ENCODE measurements at places on chromosomes 1 and 21.
A peak's percentile ranks its signal among the peaks of the same experiment; 100 is the strongest.

GRCh38 chr21:14356746-14357145, 26.2 kb downstream of the HSPA13 start:
- DNase-seq = no peak

GRCh38 chr1:48216941-48217340, 5.6 kb upstream of the SLC5A9 start:
- no peak for DNase-seq

DNA sequence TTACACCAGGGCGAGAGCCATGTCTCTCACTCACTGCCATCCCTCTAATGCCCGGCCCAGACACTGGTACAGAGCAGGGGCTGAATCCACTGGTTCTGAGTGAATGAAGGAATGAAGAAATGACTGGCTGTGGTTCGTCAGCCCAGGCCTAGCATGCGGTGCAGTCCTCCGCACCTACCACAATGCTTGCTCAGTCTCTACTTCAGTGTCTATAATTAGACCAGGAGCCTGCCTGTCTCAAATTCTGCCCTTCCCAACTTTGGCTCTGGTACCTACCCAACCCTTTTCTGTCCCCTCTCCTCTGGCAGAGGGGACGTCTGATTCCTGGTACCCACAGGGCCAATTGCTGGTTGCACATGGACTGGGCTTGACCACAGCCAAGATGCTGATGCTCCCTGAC, 118.2 kb upstream of the GRIK3 start:
- no peak for DNase-seq

DNA sequence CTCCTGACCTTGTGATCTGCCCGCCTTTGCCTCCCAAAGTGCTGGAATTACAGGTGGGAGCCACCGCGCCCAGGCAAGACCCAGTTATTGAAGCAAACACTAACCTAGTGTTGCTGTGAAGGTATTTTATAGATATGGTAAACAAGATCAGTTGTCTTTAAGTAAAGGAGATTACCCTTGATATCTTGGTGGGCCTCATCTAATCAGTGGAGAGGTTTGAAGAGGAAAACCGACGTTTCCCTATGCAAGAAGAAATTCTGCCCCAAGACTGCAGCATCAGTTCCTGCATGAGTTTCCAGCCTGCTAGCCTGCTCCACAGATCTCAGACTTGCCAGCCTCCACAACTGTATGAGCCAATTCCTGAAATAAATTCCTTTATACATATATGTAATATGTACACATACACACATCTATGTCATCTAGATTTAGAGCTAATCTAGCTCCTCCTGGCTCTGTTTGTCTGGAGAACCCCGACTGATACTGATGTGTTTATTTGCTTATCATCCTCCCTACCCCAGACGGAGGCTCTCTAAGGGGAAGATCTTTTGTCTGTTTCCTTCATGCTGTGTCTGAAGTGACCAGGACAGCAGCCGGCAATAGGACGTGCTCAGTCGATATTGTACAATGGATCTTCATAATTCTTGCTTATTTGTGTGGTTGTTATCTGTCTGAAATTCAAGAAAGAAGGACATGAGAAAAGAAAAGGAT, 90.9 kb downstream of the IER5 start:
- no peak for DNase-seq

GRCh38 chr1:193589597-193590040, 403.2 kb upstream of the B3GALT2 start:
- no peak for DNase-seq

GRCh38 chr1:115134850-115135480, 45.7 kb upstream of the TSPAN2 start:
- peak; percentile 71 for DNase-seq

- DNase-seq = no peak
These were observed 6.1 kb downstream of the RNF223 start for GRCh38 chr1:1067860-1068516.

DNA sequence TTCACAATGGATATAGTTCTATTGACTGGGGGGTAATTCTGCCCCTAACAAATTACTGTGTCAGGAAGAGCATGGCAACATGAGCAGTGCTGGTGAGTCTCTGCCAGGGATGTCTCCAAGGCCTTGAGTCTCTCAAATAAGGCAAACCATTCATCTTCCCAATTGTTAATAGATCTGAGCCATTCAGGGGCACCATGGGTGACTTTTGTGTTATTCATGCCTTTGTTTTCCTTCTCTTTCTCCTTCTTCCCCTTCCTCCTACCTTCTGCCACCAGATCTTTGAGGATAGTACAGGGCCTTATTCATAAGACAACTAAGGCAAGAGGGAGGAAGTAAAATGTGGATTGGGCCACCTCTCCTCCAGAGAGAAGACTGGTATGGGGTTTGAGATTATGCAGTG, at the start of gene RGSL1:
TSS of gene RGSL1 (plus strand) at position 60 of the 400 bp plus-strand sequence. CDS start at position 80, 20 bp downstream.
- no peak for DNase-seq

GRCh38 chr1:212119397-212119837, 83.9 kb downstream of the DTL start:
- DNase-seq = no peak

- no peak for DNase-seq
These were observed 53.5 kb upstream of the PDE9A start for GRCh38 chr21:42599962-42600361.

DNA sequence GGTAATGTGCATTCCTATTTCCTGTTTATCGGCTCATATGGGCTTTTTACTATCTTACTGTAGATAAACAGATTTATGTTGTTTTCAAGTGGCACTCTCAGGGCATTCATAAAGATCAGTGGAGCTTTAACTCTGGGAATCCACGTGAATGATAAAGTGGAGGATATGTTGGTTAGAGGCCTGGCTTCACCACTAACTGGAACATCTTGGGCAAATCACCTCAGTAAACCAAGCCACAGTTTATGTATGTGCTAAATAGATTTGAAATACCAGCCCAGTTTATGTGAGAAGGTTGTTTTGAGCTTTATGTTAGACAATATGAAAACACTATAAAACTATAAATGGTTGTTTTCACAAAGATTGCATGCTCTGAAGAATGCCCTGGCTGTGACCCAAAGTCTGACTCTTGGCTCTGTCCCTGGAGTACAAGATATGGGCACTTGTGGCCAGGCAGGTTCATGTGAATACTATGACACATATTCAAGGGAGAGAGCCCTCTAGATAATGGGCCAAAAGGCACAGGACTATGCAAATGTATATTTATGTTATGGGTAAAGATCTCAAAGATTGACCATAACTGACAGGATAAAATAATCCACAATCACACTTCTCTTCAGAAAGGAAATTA, 36.7 kb downstream of the FAM163A start:
- no peak for DNase-seq

GRCh38 chr1:48761411-48761810, 15.3 kb downstream of the BEND5 start:
- DNase-seq = no peak

DNA sequence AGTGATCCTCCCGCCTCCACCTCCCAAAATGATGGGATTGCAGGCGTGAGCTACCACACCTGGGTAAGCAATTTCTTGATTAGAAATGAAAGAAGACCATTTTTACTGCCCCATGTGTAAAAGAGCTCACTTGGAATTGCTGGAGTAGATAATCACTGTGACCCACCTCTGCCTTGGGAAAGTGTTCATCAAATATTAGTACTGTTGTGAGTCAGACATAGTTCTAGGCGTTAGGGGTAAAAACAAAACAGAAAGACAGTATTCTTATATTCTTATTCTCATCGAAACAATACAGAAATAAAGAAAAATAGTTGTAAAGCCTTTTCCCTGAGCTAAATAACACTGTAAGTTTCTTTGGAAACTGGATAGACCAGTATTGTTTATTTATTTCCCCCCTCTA, 36.2 kb downstream of the CELF3 start:
- peak; percentile 7 for DNase-seq

- DNase-seq = peak; percentile 99
These were observed at the start of gene MAP3K7CL for GRCh38 chr21:29130270-29130969. MAP3K7CL (plus strand) TSS chr21:29130644; CDS start chr21:29133345, 2,701 bp downstream.

DNA sequence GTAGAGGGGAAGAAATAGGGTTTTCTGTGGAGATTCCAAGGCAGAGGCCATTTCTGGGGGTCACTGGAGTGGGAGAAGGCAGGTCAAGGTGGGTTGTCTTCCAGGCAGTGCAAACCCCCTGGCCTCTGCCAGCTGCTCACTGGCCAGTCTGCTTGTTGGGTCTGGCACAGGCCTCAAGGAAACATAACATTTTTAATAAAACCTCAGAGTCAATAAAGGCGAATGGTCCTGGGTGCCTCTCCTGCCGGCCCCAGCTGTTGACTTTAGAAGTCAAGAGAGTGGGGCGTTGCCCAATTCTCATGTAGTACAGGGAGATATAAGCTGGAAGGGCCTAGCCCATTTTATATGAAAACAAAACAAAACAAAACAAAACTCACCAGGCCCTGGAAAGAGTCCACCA, 36.6 kb downstream of the RUNX3 start:
- DNase-seq = no peak

- no peak for DNase-seq
These were observed 100.3 kb downstream of the GRIK3 start for GRCh38 chr1:36934061-36934460.

GRCh38 chr1:9018333-9018732, 7.9 kb downstream of the SLC2A7 start:
- no peak for DNase-seq

GRCh38 chr1:204828352-204828850, 42.3 kb upstream of the NFASC start:
- no peak for DNase-seq

- peak; percentile 48 for DNase-seq
These were observed 128.4 kb upstream of the CAMK1G start for GRCh38 chr1:209455145-209455544.

DNA sequence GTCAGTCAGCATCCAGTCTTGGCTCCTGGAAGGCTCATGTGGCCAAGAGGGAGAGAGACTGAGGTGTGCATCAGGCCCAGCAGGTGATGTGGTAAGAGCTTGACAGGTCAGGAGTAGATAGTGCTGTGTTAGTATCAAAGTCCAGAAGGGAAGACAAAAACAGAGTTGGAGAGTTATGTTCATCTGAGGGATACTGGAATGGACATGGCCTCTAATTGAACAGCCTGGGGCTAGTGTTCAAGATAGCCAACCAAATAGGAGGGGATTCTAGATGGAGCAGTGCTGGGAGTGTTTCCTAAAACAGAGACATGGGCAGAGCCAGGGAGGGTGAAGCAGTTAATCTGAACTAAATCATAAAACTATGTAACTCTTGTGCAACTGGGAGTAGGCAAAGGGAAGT, 120.7 kb upstream of the MARK1 start:
- DNase-seq = no peak

DNA sequence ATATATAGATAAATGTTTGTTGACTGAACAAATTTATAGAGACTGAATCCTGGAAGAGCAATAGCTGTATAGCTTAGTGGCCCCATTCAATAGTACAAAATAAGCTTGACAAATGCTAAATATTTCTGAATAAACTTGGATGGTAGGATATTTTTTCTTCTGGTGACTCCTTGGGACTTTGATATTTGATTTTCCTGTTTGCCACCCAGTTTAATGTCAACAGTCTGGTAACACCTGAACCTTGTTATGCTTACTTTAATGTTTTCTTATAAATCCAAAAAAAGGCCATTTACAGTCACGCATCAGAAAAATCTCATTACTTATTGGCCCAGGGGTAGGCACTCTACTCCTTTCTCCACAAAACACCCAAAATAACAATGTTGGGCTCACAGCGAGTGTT, 30.8 kb downstream of the WDR64 start:
- DNase-seq = no peak
